ENCODE measurements at places on chromosomes 13 and 19. TPM values are rescaled to one million over a fixed set of nuclear protein-coding genes. Genes with fewer than 3 reads are reported as not detected.

DNA sequence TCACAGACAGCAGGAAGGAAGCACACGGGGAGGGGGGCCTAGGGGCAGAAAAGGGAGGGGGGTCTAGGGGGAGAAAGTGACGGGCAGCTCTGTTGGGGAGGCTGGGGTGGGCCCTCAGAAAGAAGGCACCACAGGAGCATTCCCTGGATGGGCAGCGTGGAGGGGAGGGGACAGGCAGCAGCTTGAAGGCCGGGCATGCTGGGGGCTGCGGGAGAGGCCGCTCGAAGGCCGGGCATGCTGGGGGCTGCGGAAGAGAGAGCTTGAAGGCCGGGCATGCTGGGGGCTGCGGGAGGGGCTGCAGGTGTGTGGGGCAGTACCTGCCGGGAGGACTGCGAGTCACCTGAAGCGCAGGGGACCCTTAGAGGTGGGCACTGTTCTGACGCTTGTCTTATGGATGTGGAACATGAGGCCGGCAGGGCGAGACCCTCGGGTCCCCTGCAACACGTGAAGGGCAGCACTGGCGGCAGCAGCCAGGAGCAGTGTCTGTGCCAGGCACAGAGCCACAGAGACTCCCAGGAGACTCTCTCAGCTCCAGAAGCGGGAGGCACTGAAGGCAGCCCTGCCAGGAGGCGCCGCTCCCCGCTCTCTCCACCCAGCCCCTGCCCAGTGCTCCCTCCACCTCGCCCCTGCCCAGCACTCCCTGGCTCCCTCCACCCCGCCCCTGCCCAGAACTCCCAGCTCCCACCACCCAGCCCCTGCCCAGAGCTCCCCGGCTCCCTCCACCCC is 13.3 kb downstream of the ZNF787 start:
- no peaks in the 10 kb centered on the region for H3K27me3 ChIP-seq
- no peak overlapping the region for H3K4me3 ChIP-seq
- no peak overlapping the region for H3K27ac ChIP-seq
- H3K36me3 ChIP-seq: no peaks in the 10 kb centered on the region
- DNase-seq: no peak

DNA sequence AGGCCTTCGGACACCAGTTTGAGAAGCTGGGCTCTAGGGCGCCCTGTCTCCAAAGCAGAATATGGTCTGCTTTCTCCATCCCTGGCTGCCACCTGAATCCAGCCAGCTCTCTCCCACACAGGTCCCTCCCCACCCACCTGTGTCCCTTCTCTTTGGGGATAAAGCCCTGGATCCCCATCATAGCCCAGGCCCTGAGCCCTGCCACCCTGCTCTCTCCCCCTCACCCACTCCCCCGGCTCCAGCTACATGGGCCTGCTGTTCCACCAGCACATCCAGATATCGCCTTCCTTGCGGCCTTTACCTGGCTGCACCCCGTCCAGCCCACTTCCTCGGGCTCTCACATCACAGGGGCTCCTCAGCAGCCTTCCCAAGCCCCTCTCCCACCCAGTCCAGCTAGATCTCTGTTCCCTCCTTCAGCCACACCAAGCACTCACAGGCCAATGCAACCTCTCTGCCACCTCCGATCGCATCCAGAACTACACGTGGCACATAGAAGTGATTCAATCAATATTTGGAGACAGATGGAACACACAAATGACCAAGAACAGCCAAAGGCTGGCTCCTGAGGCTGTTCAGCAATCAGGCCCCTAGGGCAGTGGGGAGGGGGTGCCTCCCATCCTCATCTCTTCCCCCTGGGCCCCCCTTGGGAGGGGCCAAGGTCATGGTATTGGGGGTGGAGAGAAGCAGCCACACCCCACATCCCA is 7.6 kb downstream of the AKT2 start:
- no peak overlapping the region for H3K4me3 ChIP-seq
- peaks cover 22% of the 10 kb centered on the region for H3K36me3 ChIP-seq
- peaks cover 15% of the 10 kb centered on the region for H3K4me1 ChIP-seq
- no peaks in the 10 kb centered on the region for H3K27me3 ChIP-seq
- peak overlapping the region; percentile 12 for H3K27ac ChIP-seq
- no peak for DNase-seq

DNA sequence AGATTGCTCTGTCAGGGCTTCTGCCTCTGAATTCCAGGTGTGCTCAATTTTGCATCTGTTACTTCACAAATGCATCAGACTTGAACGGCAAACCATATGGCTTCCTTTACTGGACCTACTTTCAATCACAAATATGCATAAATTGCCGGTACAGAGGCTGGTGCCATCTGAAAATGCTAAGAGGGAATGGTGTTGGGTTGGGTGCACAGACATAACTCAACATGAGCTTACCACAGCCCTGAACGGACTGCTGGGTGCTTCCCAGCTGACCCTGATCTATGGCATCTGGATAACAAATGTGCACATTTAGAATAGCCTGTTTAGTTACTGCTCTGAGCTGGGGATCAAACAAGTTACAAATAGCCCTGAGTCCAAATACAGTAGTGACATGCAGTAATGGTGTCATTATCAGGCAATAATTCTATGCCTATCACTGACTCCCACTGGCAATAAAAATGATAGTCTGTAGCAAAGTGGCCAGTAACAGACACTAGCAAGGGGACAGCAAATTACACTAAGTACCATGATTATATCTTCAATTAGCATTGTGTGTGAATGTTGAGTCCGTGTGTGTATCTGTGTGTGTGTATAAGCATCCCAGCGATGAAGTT is 927.3 kb downstream of the DIAPH3 start:
- no peak overlapping the region for H3K27ac ChIP-seq
- DNase-seq: no peak
- no peaks in the 10 kb centered on the region for H3K4me1 ChIP-seq
- H3K27me3 ChIP-seq: no peaks in the 10 kb centered on the region
- H3K36me3 ChIP-seq: no peaks in the 10 kb centered on the region
- no peak overlapping the region for H3K4me3 ChIP-seq

GRCh38 chr19:1750343-1751021 is 2.8 kb upstream of the ONECUT3 start:
- no peaks in the 10 kb centered on the region for H3K36me3 ChIP-seq
- H3K4me1 ChIP-seq: peaks cover 29% of the 10 kb centered on the region
- no peak overlapping the region for H3K4me3 ChIP-seq
- no peak for DNase-seq
- H3K27me3 ChIP-seq: peaks cover 29% of the 10 kb centered on the region

- peaks cover 28% of the 10 kb centered on the region for H3K4me1 ChIP-seq
- H3K27me3 ChIP-seq: no peaks in the 10 kb centered on the region
- no peak for DNase-seq
- no peak overlapping the region for H3K27ac ChIP-seq
- H3K36me3 ChIP-seq: no peaks in the 10 kb centered on the region
- H3K4me3 ChIP-seq: peak overlapping the region; percentile 6
Measured at GRCh38 chr13:79448413-79448812, 32.5 kb upstream of the NDFIP2 start.

ZNF470 gene
- 5.9 TPM for total RNA-seq
